NCI-H2171 treated with DMSO at 0.1 percent for 48 hours (cell line): ENCODE measurements at places on chromosomes 12 and 14.

GRCh38 chr14:36507847-36508417 is 12.1 kb downstream of the NKX2-1 start:
- peak; percentile 38 for DNase-seq

- DNase-seq = no peak
Measured at GRCh38 chr12:13784504-13784903, 196.9 kb downstream of the GRIN2B start.

DNA sequence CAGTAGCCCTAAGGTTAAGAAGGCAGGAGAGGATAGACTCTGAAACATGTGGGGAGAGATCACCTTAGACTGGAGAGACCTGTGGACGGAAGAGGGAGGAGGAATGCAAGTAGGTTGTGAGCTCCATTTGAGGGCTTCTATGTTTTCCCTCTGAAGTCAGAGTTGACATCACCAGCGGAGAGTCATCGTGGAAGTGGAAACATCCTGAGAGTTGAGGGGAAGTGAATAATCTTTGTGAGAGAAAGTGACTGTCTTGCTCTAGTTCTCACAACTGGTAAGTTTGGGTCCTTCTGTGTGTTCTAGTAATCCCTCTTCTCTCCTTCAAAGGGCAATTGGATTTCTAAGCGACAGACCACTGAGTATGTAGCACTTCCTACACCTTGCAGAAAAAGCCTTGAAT is 103.6 kb upstream of the CCND2 start:
- no peak for DNase-seq

GRCh38 chr12:91017511-91018263 is 12.9 kb upstream of the EPYC start:
- DNase-seq = no peak

DNA sequence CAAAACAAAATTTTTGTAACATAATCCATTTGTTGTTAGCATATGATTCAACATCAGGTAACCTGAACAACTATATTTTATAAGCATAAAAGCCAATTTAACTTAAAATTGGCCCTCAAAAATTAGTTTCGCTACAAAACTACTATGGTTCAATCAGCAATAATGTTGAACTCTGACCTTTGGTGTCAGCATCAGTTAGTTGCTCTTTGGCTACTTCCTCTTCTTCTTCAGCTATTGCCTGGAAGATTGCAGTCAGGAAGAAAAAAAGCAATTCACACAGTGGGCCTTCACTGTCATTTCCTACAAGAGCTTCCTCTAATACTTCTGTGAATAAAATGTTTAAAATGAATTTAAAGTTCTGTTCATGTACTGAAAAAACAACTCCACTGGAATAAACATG is 78.2 kb upstream of the CFL2 start:
- DNase-seq = no peak

DNA sequence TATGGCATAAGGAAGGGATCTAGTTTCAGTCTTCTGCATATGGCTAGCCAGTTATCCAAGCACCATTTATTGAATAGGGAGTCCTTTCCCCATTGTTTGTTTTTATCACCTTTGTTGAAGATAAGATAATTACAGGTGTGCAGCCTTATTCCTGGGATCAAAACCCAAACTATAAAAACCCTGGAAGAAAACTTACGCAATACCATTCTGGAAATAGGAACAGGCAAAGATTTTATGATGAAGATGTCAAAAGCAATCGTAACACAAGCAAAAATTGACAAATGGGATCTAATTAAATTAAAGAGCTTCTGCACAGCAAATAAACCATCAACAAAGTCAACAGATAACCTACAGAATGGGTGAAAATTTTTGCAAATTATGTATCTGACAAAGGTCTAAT is 128.5 kb upstream of the DCN start:
- DNase-seq = no peak

DNA sequence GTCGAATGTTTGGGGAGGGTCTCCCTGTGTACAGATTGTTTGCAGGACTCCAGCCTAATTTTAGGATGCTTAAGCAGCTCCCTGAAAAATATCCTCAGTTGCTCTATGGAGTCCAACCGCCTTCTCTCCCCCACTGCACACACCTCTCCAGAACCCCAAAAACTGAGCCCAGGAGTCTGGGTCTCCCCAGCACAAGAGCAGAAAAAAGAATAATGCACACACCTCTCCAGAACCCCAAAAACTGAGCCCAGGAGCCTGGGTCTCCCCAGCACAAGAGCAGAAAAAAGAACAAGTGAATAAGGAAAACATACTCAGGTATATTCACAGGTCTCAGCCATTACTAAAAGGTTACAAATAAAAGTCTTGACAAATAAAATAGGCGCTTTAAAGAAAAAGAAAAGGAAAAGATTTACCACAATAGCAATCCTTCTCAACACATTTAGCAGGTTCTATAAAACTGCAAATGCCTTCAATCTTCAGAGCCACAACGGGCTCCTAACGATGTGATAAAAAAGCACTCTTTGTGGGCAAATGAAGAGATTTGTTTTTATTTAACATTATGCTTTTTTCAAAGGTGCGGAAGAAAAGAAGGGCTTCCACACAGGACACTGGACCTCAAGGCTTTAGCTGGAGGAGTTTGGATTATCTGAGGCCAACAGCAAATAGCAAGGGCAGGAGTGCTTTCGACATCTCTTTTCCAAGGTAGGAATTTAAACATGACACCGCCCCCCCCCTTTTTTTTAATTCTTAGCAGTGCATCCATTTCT is 8.2 kb downstream of the BCL11B start:
- DNase-seq = no peak

- DNase-seq = no peak
Measured at GRCh38 chr12:123263196-123263817, 8.3 kb downstream of the CDK2AP1 start.

GRCh38 chr12:27199638-27200300 is 44.3 kb upstream of the STK38L start:
- DNase-seq = no peak

GRCh38 chr14:47346849-47347248 is 328.6 kb downstream of the MDGA2 start:
- no peak for DNase-seq

- no peak for DNase-seq
Measured at GRCh38 chr14:100032738-100033137, 32.5 kb upstream of the EVL start.

GRCh38 chr14:85295318-85295717 is 234.6 kb upstream of the FLRT2 start:
- DNase-seq = no peak

GRCh38 chr14:81440041-81440440 is 39.9 kb upstream of the STON2 start:
- DNase-seq = no peak

GRCh38 chr12:77734214-77734883 is 96.3 kb upstream of the NAV3 start:
- DNase-seq = no peak

DNA sequence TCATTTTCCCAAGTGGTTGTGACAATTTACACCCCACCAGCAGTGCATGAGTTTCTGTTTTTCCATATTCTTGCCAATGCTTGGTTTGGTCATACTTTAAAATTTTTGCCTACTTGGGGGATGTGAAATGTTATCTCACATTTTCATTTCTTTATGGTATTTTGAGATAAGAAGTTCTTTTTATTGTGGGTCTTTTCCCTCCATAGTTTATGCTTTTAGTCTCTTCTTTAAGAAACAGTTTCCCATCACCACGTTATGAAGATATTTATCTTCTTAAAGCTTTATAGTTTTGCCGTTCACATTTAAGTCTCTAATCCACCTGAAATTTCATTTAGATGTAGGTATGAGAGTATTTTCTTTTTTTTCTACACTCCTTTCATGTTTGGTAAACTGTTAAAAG is 95.7 kb downstream of the PPM1A start:
- DNase-seq = no peak

DNA sequence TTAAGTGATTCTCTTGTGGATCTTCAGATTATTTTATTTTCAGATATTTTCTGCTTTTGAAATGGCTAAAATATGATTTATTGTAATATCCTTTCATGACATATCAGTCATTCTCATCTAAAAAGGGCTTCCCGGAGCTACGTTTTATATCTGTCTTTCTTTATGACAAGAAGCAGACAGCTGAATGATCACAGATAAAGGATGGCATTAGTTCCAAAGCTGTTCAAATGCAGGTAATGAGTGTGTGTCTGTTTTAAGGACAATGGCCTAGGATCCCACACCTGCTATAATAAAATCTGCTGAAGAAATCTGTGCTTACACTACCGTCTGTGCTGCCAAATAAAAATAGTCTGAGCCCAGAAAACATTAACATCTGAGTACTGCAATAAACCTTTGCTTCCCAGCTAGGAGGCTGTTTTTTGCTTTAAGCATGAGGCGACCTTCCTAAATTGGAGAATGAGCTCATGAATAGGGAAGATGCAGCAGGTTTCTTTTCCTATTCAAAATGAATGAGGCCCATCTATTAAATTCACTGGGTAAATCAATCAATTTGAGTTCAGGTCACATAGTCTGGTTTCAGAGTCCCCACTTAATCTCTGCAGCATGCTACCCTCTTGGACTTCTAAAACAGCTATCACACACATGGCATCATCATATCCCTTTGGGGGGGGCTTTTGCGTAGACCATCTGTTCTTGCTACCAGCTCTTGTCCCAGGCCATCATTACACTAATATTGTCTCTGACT is 498.5 kb downstream of the NELL2 start:
- peak; percentile 25 for DNase-seq

DNA sequence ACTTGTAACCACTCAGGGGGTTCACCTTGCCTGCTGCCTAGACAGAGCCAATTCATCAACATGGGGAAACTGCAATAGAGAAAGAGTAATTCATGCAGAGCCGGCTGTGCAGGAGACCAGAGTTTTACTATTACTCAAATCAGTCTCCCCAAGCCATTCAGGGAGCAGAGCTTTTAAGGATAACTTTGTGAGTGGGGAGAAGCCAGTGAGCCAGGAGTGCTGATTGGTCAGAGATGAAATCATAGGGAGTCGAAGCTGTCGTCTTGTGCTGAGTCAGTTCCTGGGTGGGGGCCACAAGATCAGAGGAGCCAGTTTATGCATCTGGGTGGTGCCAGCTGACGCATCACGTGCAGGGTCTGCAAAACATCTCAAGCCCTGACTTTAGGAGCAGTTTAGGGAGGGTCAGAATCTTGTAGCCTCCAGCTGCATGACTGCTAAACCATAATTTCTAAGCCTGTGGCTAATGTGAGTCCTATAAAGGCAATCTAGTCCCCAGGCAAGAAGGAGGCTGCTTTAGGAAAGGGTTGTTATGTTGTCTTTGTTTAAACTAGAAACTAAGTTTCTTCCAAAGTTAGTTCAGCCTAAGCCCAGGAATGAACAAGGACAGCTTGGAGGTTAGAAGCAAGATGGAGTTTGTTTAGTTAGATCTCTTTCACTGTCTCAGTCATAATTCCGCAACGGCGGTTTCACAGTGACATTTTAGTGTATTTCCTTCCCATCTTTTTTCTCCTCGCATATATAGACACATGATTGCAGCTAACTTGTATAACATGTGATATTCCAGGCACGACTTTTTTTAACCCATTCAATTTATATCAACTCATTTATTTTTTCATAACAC is 68.9 kb upstream of the NCOR2 start:
- no peak for DNase-seq

GRCh38 chr12:2111826-2112225 is 59.0 kb downstream of the CACNA1C start:
- peak; percentile 61 for DNase-seq

DNA sequence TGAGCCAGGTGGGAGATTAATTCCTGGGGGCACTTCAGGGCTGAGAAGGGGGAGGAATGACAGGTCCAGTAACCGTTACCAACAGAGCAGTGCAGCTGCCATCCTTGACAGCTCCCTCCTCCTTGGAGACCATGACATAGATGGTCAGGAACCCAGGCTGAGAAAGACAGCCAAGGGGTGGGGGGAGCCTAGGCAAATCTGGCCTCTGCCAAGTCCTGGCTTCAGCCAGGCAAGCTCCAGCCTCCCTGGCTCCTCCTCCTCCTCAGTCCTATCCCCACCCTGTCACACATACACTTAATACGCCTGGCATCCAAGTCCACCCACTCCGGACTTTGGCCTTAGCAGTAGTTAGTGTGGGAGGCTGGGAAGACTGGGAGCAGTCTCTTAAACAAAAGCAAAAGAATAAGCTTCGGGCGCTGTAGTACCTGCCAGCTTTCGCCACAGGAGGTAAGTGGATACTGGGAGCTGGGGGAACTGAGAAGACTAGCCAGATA is at the start of gene RDH5:
RDH5 (plus strand) TSS at position 323 of the 494 bp plus-strand sequence. CDS start 792 bp downstream, outside the sequence.
- no peak for DNase-seq

- no peak for DNase-seq
Measured at GRCh38 chr12:57758552-57759359, 3.9 kb downstream of the MARCHF9 start.

GRCh38 chr12:61871485-61871810 is 388.8 kb upstream of the USP15 start:
- DNase-seq = no peak

- peak; percentile 71 for DNase-seq
Measured at GRCh38 chr12:96516472-96517430, 27.4 kb downstream of the CFAP54 start.

GRCh38 chr12:109821968-109822367 is 11.2 kb downstream of the TRPV4 start:
- no peak for DNase-seq

GRCh38 chr14:32703183-32703621 is 235.5 kb upstream of the NPAS3 start:
- no peak for DNase-seq

- no peak for DNase-seq
Measured at GRCh38 chr14:75960231-75960630, 21.6 kb downstream of the TGFB3 start.

DNA sequence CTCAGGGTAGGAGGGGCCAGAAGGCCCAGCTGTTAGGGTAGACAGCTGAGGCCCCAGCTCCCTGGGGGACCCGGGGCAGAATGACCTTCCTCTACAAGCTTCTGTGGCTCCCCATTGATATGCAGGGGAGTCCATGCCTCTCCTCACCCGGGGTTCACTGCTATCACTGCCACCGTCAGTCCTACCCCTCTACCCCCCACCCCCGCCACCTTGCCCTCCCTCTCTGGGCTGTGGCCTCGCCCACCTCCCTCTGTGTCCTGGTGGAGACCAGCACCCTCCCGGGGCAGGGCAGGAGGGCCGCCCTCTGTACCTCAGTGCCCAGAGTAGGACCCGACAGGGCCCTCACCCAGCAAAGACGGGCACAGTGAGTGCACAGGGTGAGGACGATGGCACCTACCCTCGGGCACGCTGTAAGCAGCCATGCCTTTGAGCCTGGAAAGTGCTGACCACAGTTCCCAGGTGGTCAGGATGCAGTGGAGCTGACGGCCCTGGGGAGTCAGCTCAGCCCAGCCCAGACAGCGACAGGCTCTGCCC is 88.4 kb upstream of the SFSWAP start:
- no peak for DNase-seq

DNA sequence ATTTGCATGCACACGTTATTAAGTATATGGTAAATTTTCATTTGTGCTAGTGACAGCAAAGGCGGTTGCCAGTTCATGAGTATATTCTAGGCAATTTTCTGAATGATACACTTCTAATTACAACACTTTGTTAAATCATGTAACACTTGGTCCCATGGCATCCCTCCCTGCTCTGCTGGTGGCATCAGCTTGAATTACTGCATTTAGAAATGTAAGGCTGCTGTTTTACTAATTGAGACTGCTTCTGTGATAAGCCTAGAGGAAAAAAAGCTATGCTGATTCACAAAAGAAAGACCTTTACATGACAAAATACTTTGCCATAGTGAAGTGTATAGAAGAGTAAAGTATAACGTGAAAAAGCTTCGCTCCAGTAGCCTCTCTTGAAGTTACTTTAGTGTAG is 636.1 kb downstream of the KCNH5 start:
- DNase-seq = no peak

GRCh38 chr14:90453401-90453951 is 56.6 kb downstream of the CALM1 start:
- DNase-seq = peak; percentile 42

GRCh38 chr12:46219877-46220655 is 48.8 kb downstream of the SLC38A1 start:
- DNase-seq = no peak

- peak; percentile 53 for DNase-seq
Measured at GRCh38 chr12:131799828-131800593, 28.2 kb upstream of the MMP17 start.
